Activated CD8-positive, alpha-beta T cell treated with anti-CD3 and anti-CD28 coated beads, Interleukin-2, amount 10 ng/mL, durations not matched to agents 7 days and 5 days (primary cell): ENCODE measurements at places on chromosomes 1 and 21.
A peak's percentile ranks its signal among the peaks of the same experiment; 100 is the strongest.

DNA sequence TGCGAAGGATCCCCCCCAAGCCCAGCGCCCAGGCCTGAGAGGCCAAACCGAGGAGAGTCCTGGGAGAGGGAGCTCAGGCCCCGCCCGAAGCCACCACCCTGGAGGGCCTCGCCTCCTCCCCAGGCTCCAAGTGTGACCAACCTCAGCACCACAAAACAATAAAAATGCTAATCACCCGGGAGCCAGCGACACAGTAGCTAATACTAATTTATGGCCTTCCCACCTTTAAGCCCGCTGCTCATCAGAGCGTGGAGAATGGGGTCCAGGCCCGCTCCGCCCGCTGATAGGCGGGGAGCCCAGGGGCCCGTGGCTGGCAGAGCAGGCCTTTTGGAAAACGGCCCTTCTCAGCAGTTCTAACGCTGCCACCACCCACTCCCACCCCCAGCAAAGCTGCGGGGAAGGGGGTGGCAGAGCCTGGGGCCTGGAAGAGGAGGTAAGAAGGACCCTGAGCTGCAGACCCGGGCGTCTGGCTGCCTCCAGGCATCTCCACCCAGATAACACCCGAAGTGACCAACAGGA is 20.4 kb upstream of the TAS1R2 start:
- no peak for DNase-seq

DNA sequence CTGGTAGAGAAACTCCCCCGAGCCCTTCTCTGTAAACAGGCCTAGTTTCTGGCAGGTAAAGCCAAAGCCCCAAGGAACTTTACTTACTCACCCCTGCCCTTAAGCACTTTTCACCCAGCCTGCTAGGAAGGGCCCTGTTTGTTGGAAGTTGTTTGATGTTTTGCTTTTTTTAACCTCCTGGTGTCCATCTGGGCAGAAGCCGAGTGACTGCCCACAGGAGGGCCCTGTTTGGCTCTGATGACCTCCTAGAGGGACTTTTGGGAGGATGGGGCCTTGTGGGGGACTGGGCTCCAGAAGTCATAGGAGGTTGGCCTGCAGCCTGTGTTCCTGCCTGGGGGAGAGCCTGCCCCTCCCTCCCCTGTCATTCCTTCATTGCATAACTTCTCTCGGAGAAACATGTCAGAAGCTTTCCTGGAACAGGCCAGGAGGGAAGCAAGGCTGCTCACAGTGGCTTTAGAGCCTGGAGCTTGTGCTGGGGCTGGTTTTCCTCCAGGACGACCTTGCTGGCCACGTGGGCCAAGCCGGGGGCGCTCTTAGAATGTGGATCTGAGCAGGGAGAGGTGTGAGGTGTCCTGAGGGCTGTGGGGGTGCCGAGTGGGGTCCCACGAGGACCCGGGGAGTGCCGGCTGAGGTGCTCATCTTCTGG is 33.9 kb downstream of the COQ8A start:
- no peak for DNase-seq

DNA sequence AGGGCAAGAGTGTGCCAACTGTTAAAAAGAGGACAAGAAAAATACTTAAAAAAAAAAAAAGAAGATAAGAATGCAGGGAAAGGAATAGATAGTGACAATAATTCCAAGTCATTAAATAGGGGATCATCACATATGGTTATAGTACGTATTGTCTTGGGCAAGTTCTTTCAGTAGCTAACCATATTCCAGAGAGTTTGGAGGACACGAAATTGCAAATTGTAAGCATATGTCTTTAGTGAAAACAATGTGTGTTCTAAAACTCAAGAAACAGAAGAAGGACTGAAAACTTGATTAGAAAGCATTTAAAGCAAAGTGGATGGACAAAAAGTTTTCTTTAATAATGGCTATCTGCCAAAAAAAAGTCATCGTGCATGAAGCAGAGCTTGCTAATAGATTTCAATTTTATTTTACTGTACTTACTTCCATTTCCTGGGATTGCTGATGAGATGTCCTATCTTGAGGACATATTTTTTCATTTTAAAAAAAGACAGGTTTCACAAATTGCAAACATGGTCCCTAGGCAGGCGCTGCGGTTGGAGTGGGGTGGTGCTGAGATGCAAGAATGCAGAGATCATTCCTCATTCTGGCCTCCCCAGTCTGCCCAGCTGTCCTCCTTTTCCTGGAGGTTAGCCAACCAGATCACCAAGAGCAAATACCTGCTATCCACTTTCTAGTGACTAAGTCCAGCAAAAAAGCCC is 11.9 kb downstream of the TSPAN2 start:
- no peak for DNase-seq

GRCh38 chr21:46056450-46056903 is 41.4 kb upstream of the COL6A2 start:
- DNase-seq = no peak

DNA sequence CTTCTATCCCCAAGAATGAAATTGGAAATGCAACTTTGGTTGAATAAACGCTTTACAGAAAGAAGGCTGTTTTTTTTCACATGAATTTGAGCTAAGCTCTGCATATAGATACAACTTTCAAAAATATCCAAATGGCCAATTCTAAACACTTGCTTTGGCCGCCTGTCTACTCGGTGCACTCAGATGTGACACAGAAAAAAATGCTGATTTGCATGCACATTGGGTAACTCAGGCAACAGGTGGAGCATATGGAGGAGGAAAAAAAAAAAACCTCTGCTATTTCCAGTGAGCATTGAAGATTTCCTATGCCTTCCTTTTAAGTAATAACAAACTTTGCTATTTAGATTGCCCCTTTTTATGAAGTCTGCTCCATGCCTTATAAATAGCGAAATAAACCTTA is 262.5 kb downstream of the GRIK1 start:
- DNase-seq = no peak

DNA sequence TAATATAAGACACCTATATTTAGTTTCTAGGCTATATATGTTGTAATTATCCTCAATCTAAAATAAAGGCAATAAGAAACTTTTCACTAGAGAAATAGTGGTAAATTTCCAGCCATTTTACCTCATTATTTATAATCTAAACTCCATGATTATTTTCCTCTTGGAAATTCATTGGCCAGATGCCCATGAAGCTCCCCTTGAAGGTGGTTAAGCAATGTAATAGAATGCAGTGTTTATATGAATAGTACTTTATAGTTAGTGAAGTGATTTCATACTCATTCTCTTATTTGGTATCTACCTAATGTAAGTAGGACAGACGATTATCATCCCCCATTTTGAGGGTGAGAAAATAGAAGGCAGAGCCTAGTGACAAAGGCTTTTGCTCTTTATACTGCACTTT is 26.5 kb downstream of the NFYC start:
- DNase-seq = no peak

- no peak for DNase-seq
Measured at GRCh38 chr1:185626344-185626743, 107.8 kb upstream of the HMCN1 start.

GRCh38 chr1:15014516-15014915 is 139.0 kb upstream of the TMEM51 start:
- no peak for DNase-seq

DNA sequence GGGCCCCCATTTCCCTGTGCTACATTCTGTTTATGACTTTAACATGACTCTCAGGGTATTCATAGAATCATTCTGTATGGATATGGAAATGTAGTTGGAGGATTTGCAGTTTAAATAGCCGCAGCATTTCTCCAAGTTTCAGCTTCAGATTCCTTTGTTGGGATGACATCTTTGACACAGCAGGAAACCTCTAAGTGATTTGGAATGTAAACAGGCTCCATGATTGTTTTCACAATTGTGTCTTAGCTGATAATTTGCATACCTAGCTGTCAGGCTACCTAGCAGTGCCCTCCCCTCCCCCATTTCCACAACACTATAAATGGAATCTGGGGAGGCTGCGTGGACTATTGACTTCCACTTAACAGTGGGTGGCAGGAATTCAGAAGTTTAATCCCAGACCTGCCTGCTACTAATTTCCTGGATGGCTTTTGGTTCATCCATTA is 290.2 kb downstream of the HLX start:
- DNase-seq = no peak

DNA sequence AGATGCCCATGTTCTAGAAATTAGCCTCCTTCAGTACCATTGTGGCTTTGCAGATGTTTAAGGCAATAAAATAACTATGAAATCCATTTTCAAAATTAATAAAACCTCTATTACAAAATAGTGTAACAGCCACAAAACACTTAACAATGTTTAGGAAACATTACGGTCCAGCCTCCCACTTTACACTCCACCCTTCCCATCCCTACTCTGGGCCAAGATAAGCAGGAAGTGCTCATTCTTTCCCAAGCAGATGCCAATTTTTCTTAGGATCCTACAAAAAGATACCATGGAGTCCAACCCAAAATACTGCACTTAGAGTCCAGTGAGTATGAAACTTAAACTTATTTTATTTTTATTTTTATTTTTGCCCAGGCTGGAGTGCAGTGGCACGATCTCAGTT is 150.8 kb downstream of the NR5A2 start:
- no peak for DNase-seq

- no peak for DNase-seq
Measured at GRCh38 chr1:26259005-26259404, 20.9 kb upstream of the SH3BGRL3 start.

- DNase-seq = no peak
Measured at GRCh38 chr1:82446236-82446635, 645.5 kb downstream of the ADGRL2 start.

DNA sequence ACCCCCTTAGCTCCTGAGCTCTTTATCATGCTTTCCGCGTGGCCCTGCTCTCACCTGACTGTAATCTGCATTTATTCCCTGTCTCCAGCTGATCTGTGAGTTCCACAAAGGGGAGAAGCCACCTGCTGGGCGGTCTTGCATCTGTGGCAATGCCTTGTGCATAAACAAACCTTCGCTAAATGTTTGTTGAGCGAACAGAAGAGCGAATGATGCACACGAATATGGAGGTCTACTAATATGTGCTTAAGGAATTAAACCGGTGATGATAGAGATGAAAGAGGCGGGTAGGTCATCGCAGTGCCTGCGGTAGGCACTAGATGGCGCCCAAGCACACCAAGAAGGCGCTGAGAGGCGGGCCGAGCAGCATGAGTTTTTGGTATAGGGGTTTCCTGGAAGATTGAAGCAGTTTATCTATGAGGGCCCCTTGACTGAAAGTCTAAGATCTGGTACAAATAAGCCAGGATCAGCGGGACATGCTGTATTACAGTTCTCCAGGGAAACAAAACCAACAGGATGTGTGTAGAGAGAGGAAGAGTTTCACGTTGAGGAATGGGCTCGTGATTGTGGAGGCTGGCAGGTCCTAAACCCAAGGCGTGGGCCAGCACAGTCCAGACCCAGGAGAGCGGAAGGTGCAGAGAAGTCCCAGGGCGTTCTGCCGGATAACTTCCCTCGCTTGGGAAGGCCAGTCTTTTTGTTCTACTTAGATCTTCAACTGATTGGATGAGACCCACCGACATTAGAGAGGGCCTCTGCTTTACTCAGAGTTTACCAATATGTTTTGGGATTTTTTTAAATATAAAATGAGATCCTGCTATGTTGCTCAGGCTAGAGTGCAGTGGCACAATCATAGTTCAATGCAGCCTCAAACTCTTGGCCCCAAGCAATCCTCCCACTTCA is 34.7 kb downstream of the TOMM20 start:
- DNase-seq = peak; percentile 89

- DNase-seq = no peak
Measured at GRCh38 chr1:228956864-228957263, 221.6 kb downstream of the RHOU start.

- peak; percentile 74 for DNase-seq
Measured at GRCh38 chr1:156889802-156890580, 3.5 kb upstream of the PEAR1 start.
